DMS79 treated with DMSO at 0.1 percent for 48 hours (cell line): ENCODE measurements at places on chromosomes 7 and 10.

- peak; percentile 64 for DNase-seq
Observed at GRCh38 chr7:117896339-117896738, 23.1 kb upstream of the CTTNBP2 start.

- DNase-seq, result peak; percentile 30
Observed at GRCh38 chr10:11986593-11987216, 55.9 kb downstream of the UPF2 start.

DNA sequence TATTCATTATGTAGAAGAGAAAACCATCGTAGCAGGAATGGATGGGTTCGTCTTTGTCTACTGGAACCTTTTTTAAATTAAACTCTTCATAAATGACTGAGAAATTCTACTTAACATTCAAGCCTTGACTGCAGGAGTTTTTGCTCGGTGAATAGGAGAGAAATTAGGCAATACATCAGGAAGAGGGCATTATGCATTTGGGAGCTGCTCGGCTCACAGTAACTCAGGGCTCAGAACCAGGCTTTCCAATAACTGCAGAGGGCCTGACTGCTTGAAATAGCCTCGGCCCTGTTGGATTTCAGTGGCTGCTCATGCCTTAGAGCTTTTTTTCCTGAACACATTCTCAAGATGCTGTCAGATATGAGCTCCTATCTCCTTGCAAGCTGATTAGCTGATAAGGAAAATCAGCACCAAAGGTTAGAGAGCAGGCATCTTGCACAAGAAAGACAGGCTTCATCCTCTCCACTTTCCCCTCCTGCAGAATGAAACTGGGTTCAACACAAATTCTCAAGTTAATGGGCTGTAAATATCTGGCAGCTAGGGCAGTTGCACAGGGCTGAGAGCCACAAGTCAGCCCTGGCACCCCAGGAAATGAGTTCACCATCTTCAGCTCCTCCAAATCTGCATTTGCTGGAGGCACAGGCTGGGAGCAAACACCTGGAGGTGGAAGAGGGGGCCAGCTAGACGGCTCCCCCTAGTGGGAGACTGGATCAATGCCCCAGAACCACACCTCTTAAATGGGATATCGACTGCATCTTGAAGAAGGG is 24.3 kb downstream of the TECTB start:
- peak; percentile 21 for DNase-seq

DNA sequence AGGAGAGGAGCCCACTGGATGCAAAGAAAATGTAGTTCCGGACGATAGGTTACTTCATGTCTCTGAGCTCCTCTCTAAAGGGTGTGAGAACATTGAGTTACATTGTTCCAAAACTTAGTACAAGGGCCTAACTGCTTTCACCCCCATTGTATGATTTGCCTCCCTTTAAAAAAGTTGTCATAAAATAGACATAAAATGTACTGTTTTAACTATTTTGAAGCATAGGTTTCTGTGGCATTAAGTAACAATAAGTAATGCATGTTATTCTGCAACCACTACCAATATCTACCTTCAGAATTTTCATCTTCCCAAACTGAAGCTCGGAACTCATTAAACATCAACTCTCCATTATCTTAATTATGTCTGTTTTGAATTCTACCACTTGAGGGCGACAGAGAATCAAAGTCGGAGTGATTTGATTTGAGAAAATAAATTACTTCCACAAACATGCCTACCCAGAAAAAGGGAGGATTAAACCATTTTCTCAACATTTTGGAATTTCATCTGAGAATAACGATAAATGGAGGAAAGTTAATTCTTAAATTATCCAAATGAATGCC is 2.7 kb downstream of the IGFBP1 start:
- DNase-seq, result peak; percentile 40

DNA sequence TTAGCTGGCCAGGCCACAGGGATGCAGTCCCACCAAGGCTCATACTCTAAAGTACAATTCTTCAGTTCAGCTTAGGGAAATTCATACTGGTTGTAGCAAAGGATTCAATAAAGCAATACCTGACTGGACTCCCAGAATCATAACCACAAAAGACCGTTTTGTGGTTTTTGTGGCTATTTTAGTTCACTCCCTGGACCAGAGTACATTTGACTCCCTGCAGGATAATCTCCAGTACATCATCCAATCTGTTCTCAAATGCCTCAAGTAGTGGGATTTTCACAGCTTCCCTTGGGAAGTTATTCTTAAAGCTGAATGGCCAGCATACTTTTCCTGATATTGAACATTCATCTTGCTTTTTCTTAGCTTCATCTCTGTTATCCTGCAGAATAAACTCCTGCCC is 29.3 kb upstream of the YAE1 start:
- no peak for DNase-seq

GRCh38 chr7:134891696-134892678 is 94.3 kb upstream of the AGBL3 start:
- no peak for DNase-seq

- peak; percentile 83 for DNase-seq
Observed at GRCh38 chr7:34747867-34748727, 90.1 kb downstream of the NPSR1 start.

DNA sequence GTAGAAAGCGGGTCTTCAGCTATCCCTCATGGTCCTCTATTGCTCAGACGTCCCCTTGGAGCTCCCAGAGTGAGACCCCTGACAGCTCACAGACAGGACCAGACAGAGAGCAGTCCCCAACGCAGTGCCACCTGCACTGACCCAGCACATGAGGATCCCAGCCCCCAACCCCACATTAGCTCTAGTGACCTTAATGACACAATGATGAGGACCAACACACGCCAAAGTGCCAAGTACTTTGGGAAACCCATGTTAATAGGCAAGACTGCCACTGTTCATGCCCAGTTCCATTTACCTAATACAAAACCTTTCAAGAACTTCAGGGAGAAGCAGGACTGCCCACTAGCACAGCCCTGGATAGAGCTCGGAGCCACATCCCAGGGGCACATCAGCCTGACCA is 5.7 kb upstream of the GRB10 start:
- no peak for DNase-seq

GRCh38 chr10:1734288-1734687 is 3.0 kb downstream of the ADARB2 start:
- DNase-seq, result no peak

DNA sequence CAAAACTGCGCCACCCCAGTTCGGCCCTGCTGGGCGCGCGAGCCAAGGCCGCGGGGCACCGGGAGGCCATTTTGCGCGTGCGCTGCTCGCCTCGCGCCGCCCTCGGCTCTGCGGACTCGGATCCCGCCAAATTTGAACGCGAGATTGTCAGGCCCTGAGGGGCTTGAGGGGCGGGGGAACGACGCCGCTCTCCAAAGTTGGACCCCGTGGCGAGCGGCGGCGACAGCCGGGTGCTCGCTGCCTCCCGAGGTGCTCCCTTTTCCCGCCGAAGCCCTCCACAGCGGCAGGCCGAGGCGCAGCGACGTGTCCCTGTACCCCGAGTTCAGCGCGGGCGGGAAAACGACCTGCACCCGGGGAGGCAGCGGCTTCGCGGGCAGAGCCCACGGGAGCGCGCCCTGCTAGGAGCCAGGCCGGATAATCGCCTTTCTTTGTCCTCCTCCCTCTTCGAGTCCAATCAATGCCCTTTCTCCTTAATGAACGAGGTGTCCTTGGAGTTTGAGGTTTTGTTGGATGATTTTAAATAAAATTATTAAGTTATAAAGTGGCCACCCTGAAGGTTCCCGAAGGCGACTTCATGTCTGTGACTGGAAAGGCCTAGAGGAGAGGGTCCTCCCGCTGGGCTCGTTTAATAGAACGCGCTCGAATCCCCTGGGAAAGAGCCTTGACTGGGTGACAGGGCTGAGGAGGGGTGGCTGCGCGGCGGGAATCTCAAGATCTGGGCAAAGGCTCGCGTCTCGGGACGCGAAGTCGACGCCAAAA is 10.7 kb upstream of the SPAG6 start:
- no peak for DNase-seq

DNA sequence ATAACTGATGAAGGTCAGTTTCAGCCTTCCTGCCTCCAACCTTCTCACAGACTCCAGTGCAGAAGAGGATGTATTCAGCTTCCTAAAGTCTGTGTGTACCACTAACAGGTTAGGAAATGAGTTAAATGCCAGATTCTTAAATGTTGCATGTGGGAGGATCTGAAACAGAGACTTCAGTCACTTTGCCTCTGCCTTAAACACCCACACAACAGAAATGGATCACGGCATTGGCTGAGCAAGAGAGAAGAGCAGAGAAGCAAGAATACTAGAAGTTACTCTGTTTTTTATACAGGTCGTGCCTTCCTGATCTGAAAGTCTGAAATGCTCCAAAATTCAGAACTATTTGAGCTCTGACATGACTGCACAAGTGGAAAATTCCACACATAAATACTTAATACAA is 98.9 kb upstream of the ARHGAP21 start:
- DNase-seq, result no peak

- no peak for DNase-seq
Observed at GRCh38 chr7:94436700-94437099, 42.0 kb downstream of the COL1A2 start.

DNA sequence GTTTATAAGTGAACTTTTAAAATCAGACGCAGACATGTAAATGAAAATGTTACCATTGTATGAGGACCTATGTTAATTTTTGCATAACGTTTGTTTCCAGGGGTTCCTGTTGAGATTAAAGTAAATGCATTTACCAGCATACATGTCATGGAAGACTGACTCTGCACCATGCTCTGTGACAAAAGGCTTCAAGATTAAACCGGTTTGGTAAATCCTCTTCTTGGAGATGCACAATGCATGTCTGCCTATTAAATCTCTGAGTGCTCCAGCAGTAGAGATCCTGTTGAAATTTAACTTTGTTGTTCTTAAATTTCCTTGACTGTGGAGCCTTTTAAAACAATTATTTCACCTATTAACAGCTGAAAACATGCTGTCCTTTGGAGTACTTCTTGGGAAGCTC is 36.5 kb upstream of the JAZF1 start:
- peak; percentile 38 for DNase-seq

DNA sequence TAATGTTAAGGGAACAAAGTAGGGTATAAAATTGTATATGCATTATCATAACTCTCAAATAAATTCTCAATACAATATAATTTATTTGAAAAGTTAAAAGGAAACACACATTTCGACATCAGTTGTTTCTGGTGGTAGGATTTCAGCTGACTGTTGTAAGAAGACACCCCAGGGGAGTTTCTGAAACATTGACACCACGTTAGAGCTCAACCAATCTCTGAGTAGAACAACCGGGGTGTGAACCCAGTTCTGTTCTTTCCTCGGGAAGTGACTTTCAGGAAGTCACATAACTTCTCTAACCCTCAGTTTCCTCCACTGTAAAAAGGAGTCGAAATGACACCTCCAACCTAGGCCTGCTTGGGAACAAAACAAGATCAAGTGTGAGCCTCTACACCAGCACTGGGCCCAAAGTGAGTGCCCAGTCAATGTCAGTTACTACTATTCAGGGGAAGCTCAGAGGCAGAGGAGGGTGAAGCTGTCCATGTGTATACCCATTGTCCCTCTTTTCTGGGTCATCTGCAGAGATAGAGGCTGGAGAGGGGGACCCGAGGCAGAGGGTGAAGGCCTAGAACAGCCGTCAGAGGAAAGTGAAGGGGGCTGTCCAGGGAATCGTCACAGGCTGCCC is 67.1 kb downstream of the AOAH start:
- no peak for DNase-seq
